ENCODE measurements at places on chromosomes 12 and 14.

DNA sequence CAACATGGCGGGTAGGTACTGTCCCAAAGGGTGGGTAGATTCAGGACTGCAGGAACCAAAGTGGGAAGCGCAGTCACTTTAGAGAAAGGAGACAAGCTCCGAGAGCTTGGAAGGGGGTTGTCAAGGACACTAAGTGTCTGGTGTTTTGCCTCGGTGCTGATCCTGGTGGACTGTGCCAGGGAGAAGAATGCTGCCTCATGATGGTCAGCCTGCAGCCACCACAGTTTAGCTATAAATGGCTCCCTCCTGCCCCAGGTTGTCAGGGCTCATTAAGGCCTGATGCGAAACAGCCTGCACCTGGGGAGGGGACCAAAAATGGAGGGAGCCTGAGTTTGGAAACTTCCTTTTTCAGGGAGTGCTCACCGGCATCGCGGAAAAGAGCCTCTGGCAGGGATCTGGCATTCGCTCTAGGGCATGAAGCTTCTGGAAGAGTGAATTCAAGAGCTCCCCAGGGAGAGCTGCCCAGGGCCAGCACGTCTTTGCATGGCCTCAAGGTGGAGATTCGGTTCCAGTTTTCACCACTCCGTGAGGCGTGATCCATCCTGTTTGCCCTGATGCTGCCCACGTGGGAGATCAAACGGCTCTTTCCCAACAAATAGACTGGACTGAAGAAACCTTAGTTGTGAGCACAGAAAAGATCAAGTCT is 164.0 kb downstream of the FOXN3 start:
- no peak for DNase-seq

DNA sequence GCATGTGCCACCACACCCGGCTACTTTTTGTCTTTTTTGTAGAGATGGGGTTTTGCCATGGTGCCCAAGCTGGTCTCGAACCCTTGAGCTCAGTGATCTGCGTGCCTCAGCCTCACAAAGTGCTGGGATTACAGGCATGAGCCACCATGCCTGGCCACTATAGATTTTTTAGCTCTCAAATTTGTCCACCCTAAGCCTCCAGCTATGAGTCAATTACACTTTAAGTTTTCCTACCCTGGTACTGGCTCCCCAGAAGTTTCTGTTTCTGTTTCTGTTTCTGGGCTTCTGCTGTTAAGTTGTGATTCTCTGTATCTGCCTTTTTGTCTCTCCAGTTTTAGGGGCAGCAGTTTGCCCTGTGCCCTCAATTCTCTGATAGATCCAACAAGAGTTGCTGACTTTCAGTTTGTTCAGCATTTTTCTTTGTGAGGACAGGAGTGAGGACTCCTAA is 4.4 kb upstream of the TINF2 start:
- DNase-seq = no peak

DNA sequence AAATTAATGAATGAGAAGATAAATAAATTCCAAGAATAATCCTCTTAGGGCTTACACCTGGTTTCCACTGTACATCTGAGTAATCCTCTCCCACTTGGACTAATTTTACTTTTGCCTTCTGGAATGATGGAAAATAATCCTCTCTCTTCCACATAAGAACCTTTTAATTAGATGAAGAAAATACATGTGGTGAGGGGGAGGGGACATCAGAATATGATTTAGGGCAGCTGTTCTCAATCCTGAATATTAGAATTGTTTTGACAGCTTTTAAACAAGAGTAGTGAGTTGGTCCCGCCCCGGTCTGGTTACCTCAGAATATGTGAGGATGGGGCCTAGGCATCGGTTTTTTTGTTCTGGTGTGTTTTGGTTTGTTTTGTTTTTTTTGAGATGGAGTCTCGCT is 51.5 kb downstream of the HECTD4 start:
- no peak for DNase-seq

GRCh38 chr12:130825771-130826150 is 13.3 kb downstream of the STX2 start:
- no peak for DNase-seq

GRCh38 chr14:64760146-64760755 is 56.0 kb downstream of the PLEKHG3 start:
- peak; percentile 52 for DNase-seq

GRCh38 chr12:116236148-116236731 is 41.3 kb downstream of the MED13L start:
- no peak for DNase-seq

- DNase-seq = no peak
Measured at GRCh38 chr12:31029916-31030562, 43.6 kb upstream of the DDX11 start.

DNA sequence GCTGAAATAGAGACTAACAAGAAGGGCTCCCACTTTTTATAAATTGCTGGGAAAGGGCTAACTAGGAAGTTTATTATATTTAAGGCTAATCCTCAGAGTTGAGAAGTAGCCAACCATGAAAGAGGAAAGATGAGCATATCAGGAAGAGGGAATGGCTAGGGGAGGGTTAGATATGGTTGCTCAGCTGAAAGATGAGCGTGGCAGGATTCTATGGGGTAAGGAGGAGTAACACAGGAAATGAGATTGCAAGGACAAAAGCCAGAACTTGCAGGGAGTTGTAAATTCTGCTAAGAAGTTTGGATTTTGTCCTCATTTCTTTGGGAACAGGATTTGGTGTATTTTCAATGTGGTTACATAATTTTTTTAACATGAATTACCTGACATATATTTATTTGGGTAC is 127.4 kb upstream of the ATP2B1 start:
- no peak for DNase-seq

DNA sequence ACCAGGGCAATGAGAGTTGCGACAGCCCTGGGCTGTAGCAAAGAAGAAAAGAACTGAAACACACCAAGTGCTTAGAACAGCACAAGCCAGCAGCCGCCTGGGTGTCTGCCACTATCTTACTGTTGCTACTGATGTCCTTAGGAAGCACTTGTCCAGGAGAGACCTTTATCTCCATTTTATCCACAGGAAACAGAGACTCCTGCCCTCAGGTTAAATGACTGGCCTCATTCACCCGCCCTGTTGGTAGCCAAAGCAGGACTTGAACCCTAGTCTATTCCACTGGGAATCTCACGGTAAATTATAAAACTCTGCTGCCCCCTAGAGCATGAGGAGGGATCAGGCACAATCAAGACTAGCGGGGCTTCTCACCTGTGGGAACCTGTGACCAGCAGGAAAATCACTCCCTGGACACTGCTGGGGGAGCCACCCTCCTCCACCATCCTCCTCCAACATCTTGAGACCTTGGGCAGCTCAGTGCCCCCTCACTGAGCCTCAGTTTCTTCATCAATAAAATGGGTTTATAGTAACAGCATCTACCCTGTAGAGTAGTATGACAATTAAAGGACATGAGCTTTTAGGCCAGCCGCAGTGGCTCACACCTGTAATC is 20.5 kb upstream of the TESC start:
- DNase-seq = no peak

DNA sequence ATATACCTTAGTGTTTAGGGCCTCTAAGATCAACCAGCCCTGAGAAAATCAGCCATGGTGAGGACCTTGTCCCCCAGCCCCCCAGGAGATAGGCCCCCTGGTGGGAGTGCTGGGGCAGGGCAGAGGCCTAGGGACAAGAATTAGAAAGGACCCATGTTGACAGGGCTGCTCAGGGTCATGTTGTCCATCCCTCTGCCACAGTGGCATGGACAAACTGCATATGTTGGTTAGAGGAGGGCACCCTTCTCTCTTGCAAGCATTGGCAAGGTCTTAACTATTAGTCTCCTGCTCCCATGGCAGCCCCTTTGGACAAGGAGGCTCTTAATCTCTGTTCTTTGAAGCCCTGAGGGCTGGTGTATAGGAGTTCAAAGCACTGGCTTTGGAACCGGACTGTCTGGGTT is 755 bp upstream of the PTPN6 start:
- DNase-seq = no peak

DNA sequence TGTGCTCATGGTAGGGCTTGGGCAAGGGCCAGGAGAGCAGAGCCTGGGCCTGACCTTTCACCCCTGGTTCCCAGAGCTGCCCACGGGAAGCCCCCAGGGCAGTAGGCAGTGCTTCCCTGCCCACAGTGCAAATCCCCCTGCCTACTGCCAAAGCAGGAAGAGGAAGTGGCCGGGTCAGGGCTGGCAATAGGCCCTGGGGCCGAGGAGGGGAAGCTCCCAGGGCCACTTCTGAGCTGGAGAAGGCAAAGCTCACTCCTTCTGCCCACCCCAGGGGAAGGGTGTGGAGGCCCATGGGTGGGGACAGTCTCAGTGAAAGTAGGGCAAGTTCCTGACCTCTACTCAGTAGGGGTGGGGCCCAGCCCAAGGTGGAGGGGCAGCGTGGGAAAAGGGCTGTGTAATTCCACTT is 5.4 kb upstream of the NR4A1 start:
- DNase-seq = no peak

GRCh38 chr12:117064596-117064995 is 34.6 kb downstream of the TESC start:
- DNase-seq = no peak

DNA sequence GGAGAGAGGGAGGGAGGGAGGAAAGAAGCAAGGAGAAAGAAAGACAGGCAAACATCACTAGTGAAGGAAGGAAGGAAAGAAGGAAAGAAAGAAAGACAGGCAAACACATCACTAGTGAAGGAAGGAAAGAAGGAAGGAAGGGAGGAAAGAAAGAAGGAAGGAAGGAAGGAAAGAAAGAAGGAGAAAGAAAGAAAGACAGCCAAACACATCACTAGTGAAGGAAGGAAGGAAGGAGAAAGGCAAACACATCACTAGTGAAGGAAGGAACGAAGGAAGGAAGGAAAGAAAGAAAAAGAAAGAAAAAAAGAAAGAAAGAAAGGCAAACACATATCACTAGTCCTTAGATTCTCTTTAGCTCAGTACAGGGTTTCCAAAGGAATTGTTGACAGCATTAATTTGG is 5.3 kb downstream of the FZD10 start:
- no peak for DNase-seq

- no peak for DNase-seq
Measured at GRCh38 chr14:98035396-98035795, 1236.6 kb downstream of the BCL11B start.

GRCh38 chr12:59651229-59651920 is 55.5 kb downstream of the SLC16A7 start:
- no peak for DNase-seq

GRCh38 chr14:39733741-39734140 is 301.5 kb upstream of the FBXO33 start:
- DNase-seq = no peak

GRCh38 chr12:108447168-108447832 is 67.8 kb upstream of the FICD start:
- DNase-seq = no peak

GRCh38 chr14:91143862-91144261 is 30.0 kb downstream of the DGLUCY start:
- no peak for DNase-seq

- DNase-seq = no peak
Measured at GRCh38 chr14:101726954-101727302, 34.6 kb upstream of the PPP2R5C start.

GRCh38 chr12:81257947-81258551 is 180.2 kb downstream of the ACSS3 start:
- no peak for DNase-seq

DNA sequence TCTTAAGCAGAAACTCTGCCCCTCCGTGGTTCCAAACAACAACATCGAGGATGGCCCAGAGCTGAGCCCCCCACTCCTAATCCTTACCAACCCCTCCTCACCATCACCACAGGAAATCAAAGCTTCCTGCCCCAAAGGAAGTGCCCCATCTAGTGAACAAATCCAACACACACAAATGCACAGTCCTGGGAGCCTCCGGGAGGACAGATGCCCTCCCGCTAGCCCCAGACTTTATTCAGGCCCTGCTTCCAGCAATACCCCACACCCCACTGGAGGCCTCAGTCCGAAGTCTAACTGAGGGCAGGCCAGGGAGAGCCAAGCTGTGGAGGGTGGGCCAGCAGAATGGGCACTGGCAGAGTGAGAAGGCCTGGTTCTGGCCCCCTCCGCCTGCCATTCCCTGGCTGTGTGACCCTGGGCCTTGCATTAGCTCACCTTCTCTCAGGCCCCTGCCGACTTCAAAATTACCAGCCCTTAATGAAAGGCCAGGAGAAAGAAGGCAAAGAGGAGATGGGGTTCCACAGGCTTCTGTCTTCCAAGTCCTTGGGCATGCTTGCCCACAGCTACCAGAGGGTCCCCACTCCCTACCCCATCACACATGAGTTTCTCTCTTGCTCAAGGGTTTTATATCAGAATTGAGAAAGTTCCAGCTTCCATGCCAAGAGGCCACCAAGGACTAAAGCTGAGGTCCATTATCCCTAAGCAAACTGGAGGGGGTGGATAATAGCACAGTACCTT is 2.3 kb downstream of the HDAC7 start:
- DNase-seq = no peak

- no peak for DNase-seq
Measured at GRCh38 chr14:65945327-65945726, 532.8 kb downstream of the FUT8 start.

DNA sequence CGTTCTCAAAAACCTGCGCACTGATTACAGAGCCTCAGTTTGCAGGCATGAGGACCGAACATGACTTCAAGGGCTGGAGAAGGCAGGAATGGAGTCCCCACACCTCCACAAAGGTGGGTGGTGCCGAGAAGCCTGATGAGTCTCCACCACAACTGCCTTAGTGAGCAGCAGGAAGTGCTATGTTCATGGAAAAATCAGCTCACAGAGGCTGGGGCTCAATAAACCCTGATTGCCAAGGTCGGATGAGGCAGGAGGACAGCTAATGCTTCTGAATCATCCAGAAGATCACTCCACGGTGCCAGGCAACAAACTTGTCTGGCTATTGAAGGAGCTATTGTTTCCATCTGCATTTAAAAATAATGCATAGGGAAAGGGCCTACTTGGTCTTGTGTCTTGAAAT is 31.1 kb downstream of the APPL2 start:
- DNase-seq = no peak

- DNase-seq = no peak
Measured at GRCh38 chr12:110436231-110436630, 13.9 kb downstream of the ARPC3 start.

GRCh38 chr12:116200812-116201211 is 76.7 kb downstream of the MED13L start:
- DNase-seq = no peak

DNA sequence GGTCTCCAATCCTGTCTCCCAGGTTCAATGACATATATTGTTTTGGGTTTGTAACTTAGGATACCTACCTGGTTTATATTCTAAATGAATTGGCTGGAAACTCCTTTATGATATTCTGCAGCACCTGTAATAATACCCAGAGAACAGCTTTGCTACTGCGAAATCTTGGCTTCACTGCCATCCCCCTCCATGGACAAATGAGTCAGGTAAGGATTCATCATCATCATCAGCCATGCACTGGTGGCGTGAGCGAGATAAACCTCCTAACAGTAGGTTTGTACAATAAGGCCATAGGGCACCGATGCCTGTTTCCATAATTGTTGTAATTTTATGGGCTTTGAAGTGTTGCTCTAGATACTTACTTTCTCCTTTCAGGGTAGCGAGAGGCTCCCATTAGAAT is 10.7 kb downstream of the DDX47 start:
- no peak for DNase-seq

- DNase-seq = no peak
Measured at GRCh38 chr12:94650143-94651056, at the start of gene TMCC3. TSS of gene TMCC3 (minus strand) at chr12:94650557. CDS start at chr12:94650430, 127 bp downstream.

DNA sequence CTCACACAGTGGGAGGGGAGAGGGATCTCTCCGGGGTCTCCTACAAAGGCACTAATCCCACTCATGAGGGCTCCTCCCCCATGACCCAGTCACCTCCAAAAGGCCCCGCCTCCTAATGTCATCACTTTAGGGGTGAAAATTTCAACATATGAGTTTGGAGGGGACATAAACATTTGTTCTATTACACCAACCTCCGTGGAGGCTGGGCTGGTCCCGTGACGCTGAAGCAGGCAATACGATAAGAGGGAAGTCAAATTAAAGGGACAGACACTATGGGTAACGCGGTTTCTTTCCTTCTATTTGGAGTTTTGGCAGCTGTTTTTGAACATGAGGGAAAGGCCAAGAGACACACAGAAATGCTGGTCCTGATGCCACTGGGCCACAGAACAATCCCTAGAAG is 175.7 kb upstream of the VASH1 start:
- no peak for DNase-seq
